ENCODE measurements at places on chromosomes 11 and 22.

GRCh38 chr11:61129639-61130523 is 27.6 kb downstream of the CD5 start:
- no peak for DNase-seq

DNA sequence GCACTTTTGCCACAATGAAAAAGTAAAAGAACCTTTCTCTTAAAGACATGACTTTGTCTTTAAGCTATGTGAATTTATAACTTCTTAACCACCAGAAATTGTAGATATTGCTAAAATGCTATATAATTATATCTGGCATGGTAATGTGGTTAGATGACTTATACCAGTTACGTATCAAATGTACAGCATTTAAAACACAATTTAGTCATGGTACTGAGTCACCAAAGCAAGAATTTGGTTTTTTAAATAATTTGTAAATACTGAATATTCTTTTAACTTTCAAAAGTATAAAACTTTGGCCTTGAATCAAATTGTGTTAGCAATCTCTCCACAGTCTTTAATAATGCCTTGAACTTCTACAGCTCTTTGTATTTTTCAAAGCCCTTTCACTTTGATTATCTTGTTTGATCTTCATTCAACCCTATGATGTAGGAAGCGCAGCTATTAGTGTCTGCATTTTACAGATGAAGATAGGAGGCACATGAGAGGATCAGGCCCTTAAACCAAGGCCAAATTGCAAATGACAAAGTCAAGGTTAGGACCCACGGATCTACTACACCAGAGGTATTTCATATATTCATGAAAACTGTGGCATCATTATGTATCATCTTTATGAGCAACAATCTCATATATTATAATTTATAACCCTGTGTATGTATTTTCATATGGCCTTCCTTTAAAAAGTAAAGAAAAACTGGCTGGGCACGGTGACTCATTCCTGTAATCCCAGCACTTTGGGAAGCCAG is 4.4 kb upstream of the SYTL2 start:
- DNase-seq = no peak

DNA sequence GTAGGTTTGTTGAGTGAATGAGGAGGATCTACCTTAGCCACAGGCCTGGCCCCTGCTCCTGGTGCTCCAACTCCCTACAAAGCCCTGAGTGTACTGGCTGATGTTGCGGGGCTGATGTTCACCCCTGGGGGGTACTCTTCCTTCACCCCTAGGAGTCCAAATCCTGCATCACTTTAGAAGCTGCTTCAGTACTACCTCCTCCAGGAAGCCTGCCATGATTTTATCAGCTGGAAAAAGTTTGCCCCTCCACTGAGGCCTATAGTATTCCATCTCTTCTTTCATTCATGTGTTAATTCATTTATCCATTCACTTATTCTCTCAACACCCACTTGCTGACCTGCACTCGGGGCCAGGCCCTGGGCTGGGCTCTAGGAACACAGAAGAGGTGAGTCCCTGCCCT is 7.8 kb downstream of the SHISAL1 start:
- no peak for DNase-seq

GRCh38 chr11:105181100-105181499 is 41.5 kb upstream of the CARD18 start:
- DNase-seq = no peak

DNA sequence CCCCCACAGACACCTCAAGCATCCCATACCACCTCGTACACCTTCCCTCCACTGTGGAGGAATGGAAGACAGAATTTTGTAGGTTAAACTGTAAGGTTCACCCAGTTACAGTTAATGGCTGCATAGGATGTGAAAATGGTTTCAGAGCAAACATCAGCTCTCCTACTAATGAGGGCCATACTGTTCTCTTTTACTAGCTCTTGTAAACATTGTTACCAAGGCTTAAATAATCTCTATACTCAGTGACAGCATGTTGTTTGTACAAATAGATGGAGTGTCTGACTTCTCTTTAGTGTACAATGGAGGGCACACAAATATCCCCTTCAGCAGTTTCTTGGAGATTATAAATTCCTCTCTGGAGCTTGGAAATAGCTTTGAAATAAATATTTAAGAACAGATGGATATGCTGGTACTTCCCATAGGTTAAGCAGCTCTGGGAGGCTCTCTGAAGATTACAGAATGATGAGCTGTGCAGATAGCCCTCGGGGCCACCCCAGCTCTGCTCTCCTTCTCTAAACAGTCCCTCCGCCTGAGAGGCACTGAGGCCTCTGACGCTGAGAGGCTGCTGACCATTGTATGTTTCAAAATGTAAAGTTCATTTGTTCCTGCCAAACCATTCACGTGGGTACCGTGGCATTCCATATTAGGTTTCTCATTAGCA is 25.7 kb downstream of the TTC12 start:
- DNase-seq = peak; percentile 58

DNA sequence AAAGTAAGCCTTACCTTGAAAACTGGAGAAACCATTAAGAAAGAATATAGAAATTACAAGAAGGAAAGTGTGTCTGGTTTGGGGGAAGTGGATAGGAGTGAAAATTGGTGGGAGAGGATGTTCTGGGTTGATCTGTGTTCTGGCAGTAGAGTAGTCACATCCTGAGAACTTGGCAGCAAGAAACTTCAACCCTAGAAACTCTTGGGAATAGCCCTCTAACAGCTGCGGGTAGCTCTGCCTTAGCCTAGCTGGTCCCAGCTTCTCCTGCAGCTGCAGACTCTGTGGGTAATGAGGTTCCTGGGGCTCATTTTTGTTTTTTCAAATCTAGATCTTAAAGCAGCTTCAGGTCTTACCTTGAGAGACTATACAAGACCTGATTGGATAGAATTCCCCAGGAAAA is 24.2 kb upstream of the OR6X1 start:
- DNase-seq = no peak

DNA sequence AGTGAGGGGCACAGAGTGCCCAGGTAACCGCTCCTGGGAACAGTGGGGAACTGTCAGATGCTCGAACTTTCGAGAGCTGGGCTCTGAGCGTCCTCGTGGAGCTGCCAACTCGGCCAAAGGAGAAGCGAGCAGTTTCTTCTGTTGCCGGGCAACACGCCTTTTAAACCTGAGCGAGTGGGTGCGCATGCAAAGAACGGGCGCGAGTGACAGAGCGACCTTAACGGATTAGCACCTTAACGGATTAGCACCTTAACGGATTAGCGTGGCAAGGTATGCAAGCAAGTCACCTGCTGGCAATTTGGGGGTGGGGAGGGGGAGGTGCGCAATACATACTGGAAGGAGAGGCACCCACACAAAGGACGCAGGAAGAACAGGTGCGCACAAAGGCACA is 61.8 kb upstream of the PRODH start:
- no peak for DNase-seq

DNA sequence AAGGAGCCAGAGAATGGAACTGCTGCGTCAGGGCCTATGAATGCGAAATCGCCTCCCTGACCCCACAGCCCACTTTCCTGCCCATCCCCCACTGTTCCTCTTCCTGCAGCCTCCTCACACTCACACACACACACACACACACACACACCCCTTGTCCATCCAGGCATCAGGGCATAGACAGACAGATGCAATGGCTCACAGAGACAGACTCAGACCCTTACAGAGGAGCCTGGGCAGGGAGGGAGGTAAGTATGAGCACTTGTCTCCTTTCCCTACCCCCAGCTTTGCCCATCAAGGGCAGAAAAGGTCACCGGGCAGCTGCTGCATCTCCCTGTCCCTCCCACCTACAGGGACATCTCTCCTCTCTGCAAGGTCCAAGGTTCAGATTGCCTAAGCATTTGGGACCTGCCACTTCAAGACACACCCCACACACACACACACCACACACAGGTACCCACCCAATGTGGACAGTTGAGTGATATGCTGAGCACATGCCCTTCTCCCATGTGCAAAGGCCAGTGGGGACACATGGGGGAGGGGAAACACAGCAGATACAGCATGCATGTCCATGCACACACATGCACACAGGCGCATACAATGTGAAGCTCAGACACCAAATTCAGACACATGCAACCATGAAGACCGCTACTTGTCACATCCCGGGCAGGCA is 2.0 kb upstream of the NRXN2 start:
- DNase-seq = no peak

DNA sequence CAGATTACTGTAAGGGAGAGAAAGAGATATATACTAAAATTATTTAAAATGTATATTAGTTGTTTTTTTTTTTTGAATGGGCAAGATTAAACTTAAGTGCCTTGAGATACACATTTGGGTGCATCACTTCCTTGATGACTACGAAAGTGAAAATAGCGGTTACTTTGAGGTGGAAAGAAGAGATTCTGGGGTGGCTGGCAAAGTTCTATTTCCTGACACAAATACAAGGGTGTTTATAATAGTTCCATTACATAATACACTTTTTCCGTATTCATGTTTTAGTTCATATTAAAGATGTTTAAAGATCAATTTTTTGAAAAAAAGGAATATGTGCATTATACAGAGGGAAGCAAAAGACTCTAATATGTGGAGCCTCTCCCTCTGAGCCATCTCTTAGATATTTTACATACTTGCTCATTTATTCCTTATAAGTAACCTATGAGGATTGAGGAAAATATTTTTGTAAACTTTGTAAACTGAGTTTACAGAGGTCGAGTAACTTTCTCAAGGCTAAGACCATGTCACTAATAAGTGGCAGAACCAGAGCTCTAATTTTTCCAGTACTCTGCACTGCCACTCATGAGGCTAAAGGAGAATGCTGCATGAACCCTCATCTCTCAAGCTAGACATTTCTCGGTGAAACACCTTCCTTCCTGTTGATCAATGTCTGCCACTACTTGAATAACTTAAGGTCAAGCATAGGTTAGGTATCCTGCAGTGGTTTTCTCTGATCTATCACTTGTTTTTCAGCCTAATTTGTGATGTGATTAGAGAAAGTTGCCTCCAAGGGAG is 58.6 kb downstream of the DDIAS start:
- DNase-seq = no peak

DNA sequence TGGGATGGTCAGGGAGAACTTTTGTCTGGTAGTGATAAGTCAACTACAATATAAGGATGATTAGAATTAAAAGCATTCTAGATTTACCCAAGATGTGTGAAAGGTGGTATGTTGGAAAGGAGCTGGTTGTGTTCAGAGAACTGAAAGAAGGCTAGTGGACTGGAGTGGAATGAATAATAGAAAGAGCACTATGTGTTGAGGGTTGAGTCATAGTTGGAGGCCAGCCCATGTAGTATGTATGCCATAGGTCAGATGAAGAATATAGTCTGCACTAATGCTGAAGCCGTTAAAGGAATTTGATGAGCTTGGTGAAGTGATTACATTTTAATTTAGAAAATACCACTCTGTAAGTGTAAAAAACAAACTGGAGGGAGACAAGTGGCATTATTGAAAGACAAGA is 514.1 kb downstream of the CNTN5 start:
- no peak for DNase-seq

DNA sequence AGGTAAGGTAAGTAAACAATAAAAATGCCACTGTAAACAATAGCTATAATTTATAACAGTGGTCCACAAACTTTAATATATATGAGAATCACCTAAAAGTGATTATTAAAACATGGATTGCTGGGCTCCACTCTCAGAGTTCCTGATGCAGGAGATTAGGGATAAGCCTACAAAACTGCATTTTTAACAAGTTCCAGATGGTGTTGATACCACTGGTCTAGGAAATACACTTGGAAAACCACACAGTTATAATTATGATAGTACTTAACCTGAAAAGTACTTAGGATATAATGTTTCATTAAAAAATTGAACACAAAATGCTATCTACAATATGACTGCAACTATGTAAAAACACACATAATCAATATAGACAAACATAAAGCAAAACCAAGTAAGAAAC is 20.4 kb downstream of the FCHSD2 start:
- no peak for DNase-seq

GRCh38 chr22:28444659-28445058 is 235.0 kb downstream of the TTC28 start:
- DNase-seq = no peak

GRCh38 chr11:122822241-122822640 is 16.1 kb upstream of the CRTAM start:
- DNase-seq = no peak

- DNase-seq = no peak
Observed at GRCh38 chr11:81380395-81380794, 1353.3 kb downstream of the FAM181B start.

- DNase-seq = peak; percentile 32
Observed at GRCh38 chr11:122634501-122634900, 21.0 kb upstream of the UBASH3B start.

DNA sequence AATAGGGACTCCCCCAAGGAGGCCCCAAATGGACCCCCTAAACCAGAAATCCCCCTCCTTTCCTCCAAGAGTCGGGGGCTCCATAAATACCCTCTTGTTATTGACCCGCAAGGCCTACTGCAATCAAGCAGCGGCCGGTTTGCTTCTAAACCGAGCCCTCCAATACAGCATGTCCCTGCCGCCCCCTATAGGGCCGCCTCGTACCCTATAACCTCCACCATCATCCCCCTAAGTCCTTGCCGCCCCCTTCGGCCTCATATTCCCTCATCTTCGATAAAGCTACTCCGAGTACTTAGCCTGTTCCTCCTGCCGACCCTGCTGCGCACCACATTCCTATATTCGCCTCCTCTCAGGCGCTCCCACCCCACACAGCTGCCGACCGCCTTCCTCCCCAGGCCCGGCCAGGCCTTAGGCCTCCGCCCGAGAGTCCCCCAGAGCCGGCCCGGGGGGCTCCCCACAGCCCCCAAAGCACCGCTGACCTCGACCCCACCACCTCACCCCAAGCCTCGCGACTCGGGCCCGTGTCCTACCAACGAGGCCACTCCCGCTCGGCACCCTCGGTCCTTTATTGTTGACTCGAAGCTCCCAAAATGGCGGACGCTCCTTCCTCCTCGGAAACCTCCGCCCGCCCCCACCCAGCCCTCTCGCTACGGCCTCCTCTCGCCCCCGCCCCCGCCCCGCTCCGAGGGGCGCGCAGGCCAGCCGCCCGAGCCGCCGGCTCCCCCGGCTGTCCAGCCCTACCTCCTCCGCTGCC is 430 bp downstream of the DDX6 start:
- peak; percentile 45 for DNase-seq

DNA sequence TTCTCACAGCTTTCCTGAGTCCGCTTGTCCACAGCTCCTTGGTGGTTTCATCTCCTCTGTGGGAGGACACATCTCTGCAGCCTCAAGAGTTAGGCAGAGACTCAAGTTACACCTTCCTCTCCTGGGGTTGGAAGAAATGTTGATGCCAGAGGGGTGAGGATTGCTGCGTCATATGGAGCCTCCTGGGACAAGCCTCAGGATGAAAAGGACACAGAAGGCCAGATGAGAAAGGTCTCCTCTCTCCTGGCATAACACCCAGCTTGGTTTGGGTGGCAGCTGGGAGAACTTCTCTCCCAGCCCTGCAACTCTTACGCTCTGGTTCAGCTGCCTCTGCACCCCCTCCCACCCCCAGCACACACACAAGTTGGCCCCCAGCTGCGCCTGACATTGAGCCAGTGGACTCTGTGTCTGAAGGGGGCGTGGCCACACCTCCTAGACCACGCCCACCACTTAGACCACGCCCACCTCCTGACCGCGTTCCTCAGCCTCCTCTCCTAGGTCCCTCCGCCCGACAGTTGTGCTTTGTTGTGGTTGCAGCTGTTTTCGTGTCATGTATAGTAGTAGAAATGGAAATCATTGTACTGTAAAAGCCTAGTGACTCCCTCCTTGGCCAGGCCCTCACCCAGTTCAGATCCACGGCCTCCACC is 11.7 kb downstream of the RASD2 start:
- no peak for DNase-seq

GRCh38 chr22:28819253-28820096 is 19.1 kb upstream of the XBP1 start:
- no peak for DNase-seq
